ENCODE measurements at places on chromosomes 1 and 21.

DNA sequence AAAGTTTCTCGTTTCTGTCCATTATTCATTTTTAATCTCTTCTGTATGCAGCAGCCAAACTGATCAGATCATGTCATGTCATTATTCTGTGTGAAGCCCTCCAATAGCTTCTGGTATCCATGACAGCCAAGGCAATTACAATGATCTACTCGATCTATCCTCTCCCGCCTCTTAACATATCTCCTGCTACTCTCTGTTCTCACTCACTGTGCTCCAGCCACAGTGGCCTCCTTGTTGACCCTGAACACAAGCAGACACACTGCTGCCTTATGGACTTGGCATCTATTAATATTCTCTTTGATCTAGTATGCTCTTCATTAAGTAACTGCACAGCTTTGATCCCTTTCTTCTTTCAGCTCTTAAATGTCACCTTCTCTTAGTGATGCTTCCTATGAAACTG lies 59.5 kb downstream of the TPR start:
- DNase-seq = no peak

DNA sequence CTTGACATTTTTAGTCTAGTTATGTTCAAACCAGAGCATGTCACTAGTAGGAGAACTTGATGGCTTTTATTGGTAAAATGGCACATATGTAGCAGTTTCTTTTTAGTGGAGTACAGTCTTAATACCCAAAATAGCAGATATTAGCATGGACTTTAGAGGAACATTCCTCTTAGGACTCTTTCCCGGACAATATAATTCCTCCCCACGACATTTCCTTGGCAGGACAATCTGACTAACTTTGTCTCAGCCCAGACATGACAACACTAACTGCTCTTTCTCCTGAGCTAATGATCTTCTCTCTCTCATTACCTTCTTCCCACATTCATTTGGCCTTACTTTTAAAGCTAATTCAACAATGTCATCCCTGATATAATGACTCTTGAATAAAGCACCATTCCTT lies 62.5 kb downstream of the ADAMTS1 start:
- no peak for DNase-seq

- DNase-seq = no peak
These were observed 742.6 kb upstream of the CXADR start for GRCh38 chr21:16770266-16770665.

- no peak for DNase-seq
These were observed 31.9 kb upstream of the NRDC start for GRCh38 chr1:51910221-51911000.

- no peak for DNase-seq
These were observed 151.8 kb upstream of the RAB4A start for GRCh38 chr1:229119161-229119560.
